ENCODE measurements at places on chromosomes 7 and 10. TPM values are rescaled to one million over a fixed set of nuclear protein-coding genes. Genes with fewer than 3 reads are reported as not detected.

DNA sequence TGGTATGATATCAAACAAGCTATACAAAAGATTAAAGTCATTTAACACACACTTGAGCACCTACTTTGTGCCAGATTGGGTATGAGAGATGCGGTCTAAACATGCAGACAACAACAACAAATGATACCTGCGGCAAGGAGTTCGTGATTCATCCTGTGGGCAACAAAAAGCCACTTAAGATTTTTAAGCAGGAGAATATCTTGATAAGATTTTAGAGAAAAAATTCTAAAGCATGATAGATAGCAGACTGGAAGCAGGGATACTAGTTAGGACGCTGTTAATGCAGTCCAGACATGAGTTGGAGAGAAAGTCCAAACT, 1.6 kb upstream of the KBTBD2 start:
- DNase-seq = no peak

GRCh38 chr7:362402-363096, 72.6 kb downstream of the FOXL3 start:
- DNase-seq = peak; percentile 63

DNA sequence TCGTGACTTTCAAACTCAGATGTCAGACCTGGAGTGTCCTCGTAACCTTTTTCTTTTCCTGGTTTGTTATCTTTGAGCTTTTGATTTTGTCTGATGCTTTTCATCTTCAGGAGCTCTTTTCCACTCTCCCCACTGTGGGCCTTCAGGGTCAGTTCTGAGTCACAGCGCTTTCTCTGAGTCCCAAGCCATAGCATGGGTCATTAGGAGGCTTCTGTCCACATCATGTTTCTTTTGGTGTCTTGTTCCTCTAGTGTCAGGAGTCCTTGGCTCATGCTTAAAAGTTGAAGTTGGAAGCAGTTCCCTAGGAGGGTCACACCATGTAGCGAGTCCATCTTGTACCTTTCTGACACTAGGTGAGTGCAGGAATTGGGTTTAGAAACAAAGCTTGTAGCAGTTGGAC, 40.3 kb downstream of the DAGLB start:
- DNase-seq = no peak

GRCh38 chr10:117666166-117666565, 123.6 kb downstream of the EMX2 start:
- DNase-seq = no peak

- peak; percentile 97 for DNase-seq
Measured at GRCh38 chr7:94394437-94395140, at the start of gene COL1A2. Gene COL1A2 (plus strand): TSS chr7:94394895. CDS start chr7:94395032, 137 bp downstream.

- DNase-seq = no peak
Measured at GRCh38 chr10:11210211-11210922, 192.7 kb downstream of the CELF2 start.

GRCh38 chr10:56319386-56319785, 41.7 kb downstream of the ZWINT start:
- DNase-seq = no peak

GRCh38 chr10:13529714-13529973, 830 bp upstream of the BEND7 start:
- DNase-seq = no peak

DNA sequence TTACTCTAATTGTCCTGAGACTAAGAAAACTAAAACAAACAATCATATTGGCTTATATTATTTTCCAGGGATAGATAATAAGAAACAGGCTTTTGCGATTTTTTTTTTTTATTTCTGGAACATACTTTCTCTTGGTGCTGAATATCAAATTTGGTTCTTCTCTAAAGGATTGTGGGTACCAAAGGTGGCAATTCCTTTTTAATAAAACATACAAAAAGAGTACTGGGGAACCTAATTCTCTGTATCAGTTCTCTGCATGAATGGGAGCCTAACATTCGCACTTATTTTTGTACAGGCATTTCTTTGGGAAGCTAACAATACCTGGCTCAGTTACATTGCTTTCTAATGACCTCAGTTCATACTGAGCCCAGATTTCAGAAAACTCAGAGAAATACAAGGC, 32.8 kb downstream of the LRRC18 start:
- no peak for DNase-seq

DNA sequence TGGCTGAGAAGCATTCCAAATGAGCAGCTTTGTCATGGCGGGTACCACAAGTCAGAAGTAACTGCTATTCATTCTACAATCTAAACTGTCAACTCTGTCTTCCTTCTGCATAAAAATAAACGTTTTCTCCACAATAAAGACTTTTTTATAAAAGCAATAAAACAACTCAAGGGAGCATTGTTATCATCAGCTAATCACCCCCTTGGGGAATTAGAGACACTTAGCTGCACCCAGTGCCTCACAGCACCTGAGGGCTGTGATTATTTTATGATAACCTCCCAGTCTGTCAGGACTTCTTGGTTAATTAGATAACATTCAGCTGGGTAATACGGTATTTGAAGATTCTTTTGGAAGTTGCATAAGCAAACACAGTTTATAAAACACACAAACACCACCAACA, 155.6 kb downstream of the PPP1R3A start:
- no peak for DNase-seq

GRCh38 chr7:123727071-123727837, 21.5 kb downstream of the WASL start:
- no peak for DNase-seq

DNA sequence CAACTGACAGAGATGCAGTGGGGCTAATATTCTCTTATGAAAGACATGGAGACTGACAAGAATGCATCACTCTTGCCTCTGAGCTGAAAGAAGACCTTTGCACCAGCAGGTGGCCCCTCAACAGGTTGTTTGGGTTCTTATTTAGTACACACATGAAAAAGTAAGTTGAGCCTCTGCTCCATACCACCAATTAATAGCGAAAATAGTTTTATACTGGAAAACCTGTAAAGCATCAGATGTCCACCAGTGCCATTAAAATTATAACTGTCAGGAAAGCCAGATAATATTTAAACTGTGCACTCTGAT, 26.3 kb upstream of the FAM13C start:
- no peak for DNase-seq

SEMA3D gene
- 4.6 TPM for total RNA-seq

OR2A1 gene
- not detected for total RNA-seq

PAPOLB gene
- total RNA-seq = 0.25 TPM

Data from lung (tissue), 17 donors.